ENCODE measurements at places on chromosomes 13 and 19.

- DNase-seq: no peak
Measured at GRCh38 chr13:99587021-99587420, 85.7 kb downstream of the TM9SF2 start.

DNA sequence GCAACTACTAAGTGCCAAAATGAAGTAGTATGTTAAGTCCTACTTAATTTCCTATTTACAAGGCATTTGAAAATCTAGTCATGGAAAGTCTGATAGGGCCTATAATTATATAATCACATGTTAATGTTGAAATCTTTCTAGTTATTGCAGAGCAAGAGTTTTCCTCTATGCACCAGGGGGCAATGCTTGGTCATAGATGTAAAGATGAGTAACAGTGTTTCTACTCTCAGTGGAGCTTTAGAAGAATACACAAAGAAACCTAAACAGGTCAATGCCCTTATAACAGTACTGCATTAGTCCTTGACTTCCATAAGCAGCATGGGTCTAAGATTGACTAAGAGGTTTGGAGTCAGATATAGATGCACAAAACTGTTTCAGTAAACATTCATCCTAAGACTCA lies 218.7 kb downstream of the KCTD12 start:
- no peak for DNase-seq

GRCh38 chr13:101449790-101450748 lies 2.4 kb upstream of the ITGBL1 start:
- no peak for DNase-seq

DNA sequence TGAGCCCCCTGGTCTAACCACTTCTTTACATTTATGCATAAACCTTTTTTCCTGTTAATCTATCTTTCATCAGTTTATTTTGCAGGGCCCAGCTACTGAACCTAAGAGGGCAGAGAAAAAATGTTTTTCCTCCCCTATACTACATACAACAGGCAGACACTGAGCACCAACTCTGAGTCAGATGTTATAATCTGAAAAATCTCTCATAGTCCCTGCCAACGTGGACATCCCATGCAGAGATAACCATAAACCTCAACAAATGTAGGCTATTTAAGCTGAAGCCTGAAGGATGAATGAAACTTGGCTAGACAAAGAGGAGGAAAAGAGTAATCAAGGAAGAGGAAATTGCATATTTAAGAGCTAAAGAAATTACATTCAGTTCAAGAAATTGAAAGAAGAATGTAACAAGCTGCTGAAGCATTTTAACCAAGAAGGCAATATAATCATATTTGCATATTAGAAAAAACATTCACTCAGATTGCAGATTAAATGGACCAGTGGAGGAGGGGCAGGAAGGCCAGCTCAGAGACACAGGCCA lies 2.6 kb downstream of the NEK3 start:
- no peak for DNase-seq

DNA sequence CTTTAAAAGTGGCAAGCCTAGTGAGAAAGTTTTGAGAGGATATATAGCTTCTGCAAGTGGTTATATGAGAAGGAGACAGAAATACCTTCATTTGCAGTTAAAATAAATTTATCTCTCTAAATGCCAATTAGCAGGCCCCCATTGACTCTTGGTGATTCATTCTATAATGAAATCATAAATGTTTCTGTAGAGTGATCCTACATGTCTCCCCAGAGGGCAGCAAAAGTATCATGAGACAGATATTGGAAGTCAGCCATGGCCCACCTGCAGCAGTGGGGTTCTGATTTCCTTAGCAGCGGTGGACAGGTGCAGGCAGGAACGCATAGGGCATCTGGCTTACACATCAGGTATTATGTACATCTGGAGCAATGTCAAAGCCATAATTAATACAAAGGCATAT lies 385.4 kb upstream of the SLC10A2 start:
- no peak for DNase-seq
